ENCODE measurements at places on chromosomes 16 and 17. TPM values are rescaled to one million over a fixed set of nuclear protein-coding genes. Genes with fewer than 3 reads are reported as not detected.

The MBTD1 gene
- total RNA-seq: 11.1 TPM

The SDF2 gene
- 41.8 TPM for total RNA-seq

The SCNN1G gene
- total RNA-seq: not detected

The PDILT gene
- not detected for total RNA-seq

The CYB5B gene
- total RNA-seq: 68.7 TPM

The KRT12 gene
- not detected for total RNA-seq

The HAS3 gene
- total RNA-seq: 7.6 TPM

The KLHL10 gene
- total RNA-seq: 0.20 TPM

The G6PC1 gene
- not detected for total RNA-seq

The KRTAP4-9 gene
- not detected for total RNA-seq

The CDR2L gene
- total RNA-seq: 25.6 TPM

The TP53TG3 gene
- total RNA-seq: not detected

The CX3CL1 gene
- total RNA-seq: 4.2 TPM

The LRRC36 gene
- total RNA-seq: not detected

The SLC6A2 gene
- total RNA-seq: not detected

The SNAI3 gene
- total RNA-seq: 0.23 TPM

The NHLRC4 gene
- 0.99 TPM for total RNA-seq

The TM4SF5 gene
- total RNA-seq: not detected

The TMC7 gene
- 0.85 TPM for total RNA-seq

The FOXF1 gene
- total RNA-seq: 0.46 TPM

The KRTAP17-1 gene
- not detected for total RNA-seq

The TMEM94 gene
- 39.3 TPM for total RNA-seq

The CCDC154 gene
- 0.96 TPM for total RNA-seq

The CNTNAP1 gene
- total RNA-seq: 112 TPM

The STAT3 gene
- total RNA-seq: 175 TPM

The ULK2 gene
- total RNA-seq: 20.1 TPM

The WNK4 gene
- 0.79 TPM for total RNA-seq

The RHBDF1 gene
- total RNA-seq: 67.0 TPM

The FAM171A2 gene
- total RNA-seq: 4.5 TPM

The SPATA22 gene
- total RNA-seq: 0.13 TPM

The TPSG1 gene
- total RNA-seq: not detected

The CDH1 gene
- 0.52 TPM for total RNA-seq

The TNFRSF17 gene
- 0.10 TPM for total RNA-seq

The SLC22A31 gene
- 0.50 TPM for total RNA-seq

The ZFP3 gene
- total RNA-seq: 0.92 TPM

The NOTUM gene
- not detected for total RNA-seq

The XAF1 gene
- total RNA-seq: 37.0 TPM

The GABARAPL2 gene
- 51.2 TPM for total RNA-seq

The TTYH2 gene
- total RNA-seq: 1.8 TPM

The KRT15 gene
- 0.13 TPM for total RNA-seq

The RAB34 gene
- total RNA-seq: 104 TPM

The CCL17 gene
- total RNA-seq: not detected

The MLST8 gene
- total RNA-seq: 24.3 TPM

The TAT gene
- total RNA-seq: not detected

The ATP6V0A1 gene
- total RNA-seq: 98.5 TPM

The SLC47A1 gene
- total RNA-seq: 3.5 TPM

The CDRT15 gene
- total RNA-seq: not detected

The C1QL1 gene
- total RNA-seq: 0.33 TPM
